CD4-positive, CD25-positive, alpha-beta regulatory T cell (primary cell): ENCODE measurements at places on chromosomes 5 and 9.

DNA sequence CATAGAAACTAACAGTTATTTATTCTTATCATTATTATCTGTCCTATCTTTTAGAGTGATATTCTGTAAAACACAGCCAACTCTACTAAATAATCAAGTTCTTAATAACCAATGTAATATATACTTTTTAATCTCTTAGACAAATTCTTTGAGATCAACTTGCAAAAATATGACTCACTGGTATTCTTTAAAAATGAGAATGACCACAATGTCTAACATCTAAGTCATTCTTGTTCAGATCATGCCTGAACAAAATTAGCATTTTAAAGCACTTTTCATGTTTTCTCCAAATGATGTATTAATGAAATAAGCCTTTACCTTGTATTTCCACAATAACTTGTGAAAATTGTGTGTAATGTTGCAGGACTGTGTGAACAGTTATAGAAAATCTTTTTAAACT, 356.9 kb upstream of the RGMB start:
- DNase-seq, result no peak

DNA sequence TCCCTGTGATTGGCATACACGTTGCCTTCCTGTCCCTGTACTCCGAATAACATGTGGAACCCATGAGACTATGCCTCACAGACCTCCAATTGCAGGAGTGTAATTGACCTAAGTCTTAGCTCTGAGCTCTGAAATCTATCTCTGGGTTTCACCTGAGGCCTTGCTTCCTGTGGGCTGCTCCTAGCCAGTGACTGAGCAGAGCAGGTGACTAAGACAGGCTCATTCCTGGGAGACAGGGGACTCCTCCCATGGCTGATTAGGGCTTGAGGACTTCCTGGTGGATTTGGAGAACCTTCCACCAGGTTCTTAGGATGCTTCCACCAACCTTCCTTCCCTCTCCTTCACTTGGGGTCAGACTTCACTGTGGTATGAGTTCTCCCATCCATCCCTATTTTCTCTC, 22.3 kb upstream of the MIER3 start:
- no peak for DNase-seq

DNA sequence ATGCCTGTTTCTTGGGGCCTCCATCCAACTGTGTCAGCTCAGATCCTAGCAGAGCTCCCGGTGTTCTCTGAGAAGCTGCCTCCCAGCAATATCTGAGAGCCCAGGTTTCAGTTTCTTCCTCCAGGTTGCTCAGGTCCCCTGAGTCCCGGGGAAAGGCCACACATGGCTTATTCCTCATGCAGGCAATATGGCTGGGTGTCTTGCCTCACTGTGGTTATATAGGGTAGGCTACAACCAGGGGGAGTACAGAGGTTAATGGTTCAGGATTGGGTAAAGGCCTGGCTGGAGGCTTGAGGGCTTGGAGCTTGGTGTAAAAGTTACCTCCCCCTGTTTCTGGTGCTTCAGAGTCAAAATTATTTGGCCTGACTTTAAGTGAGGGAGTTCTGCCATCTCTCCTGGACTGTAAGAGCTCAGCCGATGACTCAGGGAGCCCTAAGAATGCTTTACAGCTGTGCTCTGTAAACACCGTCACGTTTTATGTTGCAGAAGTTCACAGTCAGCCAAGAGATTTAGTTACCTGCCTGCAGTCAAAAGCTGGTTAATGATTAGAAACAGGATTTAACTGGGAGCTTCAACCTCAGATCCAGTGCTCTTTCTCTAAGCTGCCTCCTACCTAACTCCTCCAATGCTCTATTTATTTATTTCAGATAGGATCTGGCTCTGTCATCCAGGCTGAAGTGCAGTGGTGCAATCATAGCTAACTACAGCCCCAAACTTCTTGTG, 24.3 kb upstream of the UBAP2 start:
- no peak for DNase-seq

DNA sequence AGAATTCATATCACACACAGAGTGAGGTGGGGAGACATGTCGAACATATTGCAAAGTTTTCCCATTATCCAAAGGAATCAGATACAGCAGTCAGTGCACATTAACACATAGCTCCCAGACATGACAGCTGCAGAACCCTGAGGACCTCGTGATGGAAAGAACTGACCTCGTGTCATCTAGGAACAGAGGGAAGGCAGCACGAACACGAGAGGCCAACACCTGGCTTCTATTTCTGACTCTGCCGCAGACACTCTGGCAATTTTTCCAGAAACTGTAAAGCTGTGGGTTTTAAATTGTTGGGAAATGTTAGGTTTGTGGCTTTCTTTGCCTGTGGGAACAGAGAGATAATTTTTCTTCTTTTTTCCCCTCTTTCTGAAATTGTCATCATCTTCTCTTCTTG, 315.0 kb upstream of the PIK3R1 start:
- DNase-seq, result no peak

DNA sequence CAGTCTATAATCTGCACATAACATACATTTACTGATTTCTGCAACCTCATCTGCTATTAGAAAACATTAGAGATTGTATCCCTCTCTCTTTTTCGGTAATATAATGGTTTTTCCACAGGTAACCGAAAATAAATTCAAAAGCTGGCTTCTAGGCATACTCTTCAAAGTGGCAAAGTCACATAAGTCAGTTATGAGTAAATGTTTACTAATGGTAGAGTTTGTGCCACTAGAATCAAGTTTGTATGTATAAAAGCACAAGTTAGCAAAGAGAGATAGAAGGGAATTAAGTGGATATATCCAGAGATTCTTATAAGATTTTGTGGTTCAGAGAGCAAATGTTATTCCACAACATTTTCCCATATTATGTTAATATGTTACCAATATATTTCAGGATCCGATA, 86.9 kb downstream of the MYO10 start:
- no peak for DNase-seq

GRCh38 chr5:15500325-15501001, 483 bp downstream of the FBXL7 start:
- no peak for DNase-seq

GRCh38 chr9:131096269-131097125, at the start of gene AIF1L:
Gene AIF1L, plus strand, starts transcription at chr9:131096531. Its CDS starts 99 bp downstream, at chr9:131096630.
- DNase-seq, result no peak

- DNase-seq, result peak; percentile 10
These were observed at the start of gene PCDHB10 for GRCh38 chr5:141192110-141192725. Gene PCDHB10, plus strand, starts transcription at chr5:141192353. Its CDS starts 200 bp downstream, at chr5:141192553.

- DNase-seq, result no peak
These were observed 118.4 kb downstream of the MARCHF11 start for GRCh38 chr5:16061163-16061562.

DNA sequence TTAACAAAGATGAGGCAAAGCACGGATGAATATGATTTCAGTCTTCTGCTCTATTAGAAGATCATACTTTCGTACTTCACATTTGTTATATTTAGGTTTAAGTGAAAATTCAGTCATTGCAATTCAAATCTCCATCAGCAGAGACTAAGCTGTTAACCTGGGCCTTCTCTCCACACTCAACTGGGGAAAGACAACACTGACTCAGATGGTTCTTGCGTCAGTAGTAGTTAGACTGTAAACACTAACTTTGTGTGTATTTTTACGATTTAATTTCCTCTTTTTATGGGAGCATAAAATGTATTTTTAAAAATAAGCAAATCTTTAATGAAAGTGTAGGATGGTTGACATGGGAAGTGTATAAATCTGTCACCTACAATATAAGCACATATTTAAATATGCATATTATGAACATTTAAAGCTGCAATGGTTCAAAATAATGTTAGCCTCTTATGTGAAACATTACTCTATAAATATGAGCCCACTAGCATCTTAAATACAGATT, 42.7 kb upstream of the ZNF608 start:
- no peak for DNase-seq

- no peak for DNase-seq
These were observed 140.4 kb downstream of the AUH start for GRCh38 chr9:91221332-91221731.

GRCh38 chr9:89743216-89743572, 138.4 kb downstream of the GADD45G start:
- no peak for DNase-seq

DNA sequence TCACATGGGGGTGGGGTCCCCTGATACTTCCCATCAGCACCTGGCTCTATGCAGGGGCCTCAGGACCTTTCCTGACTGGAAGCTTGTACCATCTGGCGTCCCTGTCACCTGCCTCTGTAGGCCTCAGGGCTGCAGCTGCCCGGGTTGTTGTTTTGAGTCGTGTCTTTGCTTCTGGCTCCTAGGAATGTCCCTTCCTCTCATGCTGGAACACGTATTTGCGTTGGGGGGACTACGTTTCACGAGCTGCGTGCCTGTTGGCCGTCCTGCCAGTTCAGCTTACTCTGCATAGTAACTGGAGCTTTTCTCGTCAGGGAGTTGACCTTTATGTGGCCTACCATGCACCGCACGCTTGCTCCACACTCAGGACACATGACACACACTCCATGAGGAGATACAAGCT, 54.9 kb upstream of the IRX4 start:
- no peak for DNase-seq

- DNase-seq, result peak; percentile 77
These were observed 95.8 kb upstream of the ANKRD55 start for GRCh38 chr5:56328753-56329560.

DNA sequence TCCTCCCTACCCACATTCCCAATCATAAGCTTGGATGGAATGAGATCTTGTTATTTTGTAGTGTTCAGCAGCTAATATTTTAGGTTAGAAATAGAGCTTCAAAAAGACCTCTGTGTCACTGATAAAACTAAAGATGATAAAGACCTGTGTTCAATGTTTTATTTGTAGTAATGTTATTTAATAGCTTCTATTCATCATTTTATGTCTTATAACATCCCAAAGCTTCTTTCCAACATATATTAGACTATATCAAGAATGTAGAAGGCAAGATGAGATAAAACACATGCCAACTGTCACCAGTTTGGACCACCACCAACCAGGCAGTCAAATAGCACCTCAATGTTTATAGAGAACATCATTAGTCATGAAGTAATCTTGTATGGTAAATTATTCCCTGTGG, 409.5 kb upstream of the ITGA1 start:
- DNase-seq, result no peak

DNA sequence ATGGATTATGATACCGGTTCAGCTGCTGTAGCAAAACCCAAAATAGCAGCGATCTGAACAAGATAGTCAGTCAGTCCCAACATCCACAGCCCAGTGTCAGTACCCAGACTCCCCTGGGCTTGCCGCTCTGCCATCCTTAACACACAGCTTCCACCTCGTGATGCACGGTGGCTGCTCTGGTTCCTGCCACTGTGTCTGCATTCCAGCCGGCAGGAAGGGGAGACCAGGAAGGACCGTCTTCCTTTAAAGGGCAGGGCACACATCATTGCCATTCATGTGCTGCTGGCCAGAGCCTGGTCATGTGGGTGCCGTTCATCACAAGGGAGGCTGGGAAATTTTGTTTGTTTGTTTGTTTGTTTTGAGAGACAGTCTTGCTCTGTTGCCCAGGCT, 131.0 kb upstream of the IER5L start:
- no peak for DNase-seq
